Chondrocyte (in vitro differentiated cells): ENCODE measurements at places on chromosomes 4 and X. TPM values are rescaled to one million over a fixed set of nuclear protein-coding genes. Genes with fewer than 3 reads are reported as not detected.

DNA sequence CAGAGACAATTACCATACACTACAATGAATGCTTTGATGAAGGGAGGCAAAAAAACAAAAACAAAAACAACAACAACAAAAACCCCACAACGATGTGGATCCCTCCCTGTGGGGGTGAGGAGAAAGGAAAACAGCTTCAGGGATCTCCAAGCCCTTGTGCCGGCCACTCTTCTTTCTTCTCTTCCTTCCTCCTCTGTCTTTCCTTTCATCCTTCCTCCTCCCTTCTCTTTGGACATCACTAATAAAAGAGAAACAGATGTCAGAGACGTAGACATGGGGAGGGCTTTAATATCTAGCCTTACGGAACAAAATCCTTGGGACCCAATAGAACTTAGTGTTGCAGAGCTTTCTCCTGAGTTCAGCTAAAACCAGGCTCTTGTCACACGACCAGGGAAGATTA, 18.8 kb upstream of the STX18 start:
- DNase-seq: no peak

DNA sequence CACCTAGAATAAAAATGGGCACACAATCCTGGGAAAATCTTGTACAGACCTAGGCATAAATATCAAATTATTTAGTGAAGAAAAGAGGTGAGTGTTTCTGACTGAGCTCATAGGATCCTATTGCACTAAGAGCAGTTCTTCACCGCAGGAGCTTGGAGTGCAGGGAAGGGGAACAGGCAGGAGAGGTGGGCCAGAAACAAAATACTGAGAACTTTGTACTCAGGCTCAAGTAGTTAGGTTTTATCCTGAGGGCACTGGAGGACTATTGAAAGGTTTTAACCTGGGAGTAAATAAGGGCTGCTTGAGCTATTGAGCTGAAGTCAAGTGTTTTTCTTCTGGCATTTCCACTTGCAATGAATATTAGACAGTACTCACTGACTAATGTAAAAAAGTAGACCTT, 12.2 kb downstream of the EPHA5 start:
- no peak for DNase-seq

DNA sequence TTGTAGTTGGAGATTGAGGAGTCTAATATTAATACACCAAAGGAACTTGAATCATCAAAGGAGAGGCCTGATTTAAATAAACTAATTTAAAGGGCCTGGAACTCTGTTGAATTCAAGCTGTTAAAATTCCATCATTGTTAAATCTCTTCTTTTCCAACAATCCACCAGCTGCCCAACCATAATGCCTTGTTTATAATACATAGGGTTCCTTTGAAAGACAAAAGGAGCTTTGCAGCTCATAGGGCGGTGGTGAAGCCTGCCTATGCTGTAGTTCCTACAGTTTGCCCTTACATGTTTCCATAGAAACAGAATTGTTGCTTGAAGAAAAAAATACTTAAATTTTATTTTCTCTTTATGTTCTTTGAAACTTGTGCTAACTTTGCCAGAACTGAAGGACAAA, 102.8 kb downstream of the GLUD2 start:
- no peak for DNase-seq

DNA sequence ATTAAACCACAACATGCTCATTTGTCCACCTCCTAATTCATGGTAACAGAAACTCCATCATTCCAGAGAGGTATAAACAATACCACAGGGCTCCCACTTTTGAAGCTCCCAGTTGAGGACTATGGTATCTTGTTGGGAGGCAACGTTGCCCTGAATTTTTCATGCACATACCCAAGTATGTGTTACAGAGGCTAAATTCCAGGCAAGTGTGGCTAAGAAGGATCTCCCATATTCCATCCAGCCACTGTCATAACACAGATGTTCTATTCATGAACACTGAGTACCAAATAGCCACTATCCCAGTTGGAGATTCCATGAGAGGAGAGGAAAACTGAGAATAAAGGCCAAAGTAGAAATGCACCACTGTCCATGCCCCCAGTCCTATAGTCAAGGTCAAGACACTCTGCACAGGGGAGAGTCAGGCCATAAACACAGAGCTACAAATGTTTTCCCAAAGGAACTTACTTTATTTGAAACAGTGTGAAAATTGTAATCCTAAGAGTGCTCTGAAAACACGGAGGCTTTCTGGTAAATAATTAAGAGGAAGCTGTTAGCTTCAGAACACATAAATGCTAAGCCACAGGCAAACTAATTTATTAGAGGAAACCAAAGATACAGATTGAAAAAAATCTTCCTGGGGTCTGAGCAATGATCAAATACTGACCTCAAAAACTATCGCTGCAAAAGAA, 42.4 kb upstream of the TMPRSS11B start:
- no peak for DNase-seq

Gene ARHGAP6
- total RNA-seq: 0.48 to 1.7 TPM (median 1.5 TPM) in 3 replicates

Gene KIAA1210
- total RNA-seq: not detected in 3 replicates

DNA sequence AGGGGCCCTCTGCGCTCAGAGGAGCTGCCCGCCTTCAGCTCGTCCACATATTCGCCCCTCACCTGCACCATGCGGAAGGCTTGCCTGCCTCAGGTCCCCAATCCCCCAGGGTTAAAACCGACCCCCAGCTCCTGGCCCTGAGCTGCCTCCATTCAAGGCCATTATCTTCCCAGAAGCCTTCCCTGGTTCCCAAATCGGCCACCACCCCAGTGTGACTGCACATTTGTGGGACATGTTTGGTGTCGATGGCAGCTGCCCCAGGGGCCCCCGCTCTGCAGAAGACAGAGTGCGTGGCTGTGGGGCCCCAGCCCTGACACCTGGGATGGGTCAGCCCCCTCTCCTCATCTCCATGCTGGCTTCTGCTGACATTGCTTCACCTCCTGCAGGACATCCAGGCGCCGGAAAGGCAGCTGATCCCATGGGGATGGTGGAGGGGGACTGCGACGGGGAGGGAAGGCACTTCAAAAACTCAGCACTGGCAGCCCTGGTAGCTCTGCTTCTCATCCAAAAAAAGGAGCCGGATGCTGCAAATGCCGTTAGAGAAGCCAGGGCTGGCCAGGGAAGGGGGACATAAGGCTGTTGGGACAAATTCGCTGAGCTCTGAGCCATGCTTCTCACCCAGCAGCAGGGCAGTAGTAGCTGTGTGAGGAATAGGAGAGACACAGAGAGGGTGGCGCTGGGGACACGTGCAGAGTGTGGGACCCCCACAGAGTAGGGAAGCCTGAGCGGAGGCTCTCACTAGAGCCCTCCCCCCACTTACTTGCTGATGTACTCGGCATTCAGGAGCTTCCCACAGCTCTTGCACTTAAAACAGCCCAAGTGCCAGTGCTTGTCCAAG, 78.5 kb downstream of the ABLIM2 start:
- no peak for DNase-seq
